ENCODE measurements at places on chromosomes 2 and 18. TPM values are rescaled to one million over a fixed set of nuclear protein-coding genes. Genes with fewer than 3 reads are reported as not detected.

GRCh38 chr18:37967261-37967660, 401.7 kb upstream of the CELF4 start:
- DNase-seq: no peak

DNA sequence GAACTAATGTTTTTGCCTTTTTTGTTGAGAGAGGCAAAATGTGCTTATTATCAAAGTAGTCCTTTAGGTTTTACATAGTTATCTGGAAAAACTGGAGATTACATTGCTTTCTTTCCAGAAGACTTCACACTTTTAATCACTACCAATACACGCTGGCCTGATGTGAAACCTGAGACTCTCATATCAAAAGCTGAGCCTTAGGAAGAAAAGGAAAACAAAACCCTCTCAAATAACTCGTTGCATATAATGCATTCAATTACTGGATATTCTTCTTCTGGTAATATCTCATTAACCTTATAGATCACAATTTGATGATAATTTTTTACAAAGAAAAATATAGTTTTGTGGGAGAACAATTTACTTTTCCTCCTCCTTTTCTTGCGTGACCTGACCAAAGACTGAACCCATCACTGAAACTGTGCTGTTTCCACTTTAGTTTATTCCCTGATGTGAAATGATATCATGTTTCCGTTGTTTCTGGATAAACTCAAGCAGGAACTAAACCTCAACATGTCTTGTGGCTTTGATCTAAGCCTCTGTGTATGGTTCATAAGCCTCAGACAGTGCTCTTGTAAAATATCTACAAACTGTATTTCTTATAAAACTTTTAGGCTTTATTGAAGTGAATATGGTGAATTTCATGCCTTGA, 332.4 kb downstream of the GULP1 start:
- no peak for DNase-seq

METTL4 gene
- polyA plus RNA-seq: 6.1 TPM

- DNase-seq: no peak
Measured at GRCh38 chr2:19669126-19669525, 232.7 kb downstream of the TTC32 start.

- DNase-seq: no peak
Measured at GRCh38 chr18:59685501-59685900, 11.7 kb downstream of the CCBE1 start.

DNA sequence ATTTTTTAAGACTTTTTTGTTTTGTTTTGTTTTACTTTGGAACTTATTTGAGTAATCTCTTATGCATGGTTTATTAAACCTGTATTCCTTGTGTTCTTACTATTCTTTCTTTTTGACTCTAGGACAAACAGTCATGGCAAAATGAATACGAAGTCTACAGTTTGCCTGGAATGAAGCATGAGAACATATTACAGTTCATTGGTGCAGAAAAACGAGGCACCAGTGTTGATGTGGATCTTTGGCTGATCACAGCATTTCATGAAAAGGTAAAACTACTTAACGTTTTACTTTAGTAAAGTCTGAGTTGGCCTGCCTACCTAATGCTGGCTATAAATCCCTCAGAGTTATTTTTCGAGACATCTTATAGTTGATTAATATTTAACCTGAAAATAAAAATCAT, 72.3 kb downstream of the ACVR2A start:
- DNase-seq: no peak

DNA sequence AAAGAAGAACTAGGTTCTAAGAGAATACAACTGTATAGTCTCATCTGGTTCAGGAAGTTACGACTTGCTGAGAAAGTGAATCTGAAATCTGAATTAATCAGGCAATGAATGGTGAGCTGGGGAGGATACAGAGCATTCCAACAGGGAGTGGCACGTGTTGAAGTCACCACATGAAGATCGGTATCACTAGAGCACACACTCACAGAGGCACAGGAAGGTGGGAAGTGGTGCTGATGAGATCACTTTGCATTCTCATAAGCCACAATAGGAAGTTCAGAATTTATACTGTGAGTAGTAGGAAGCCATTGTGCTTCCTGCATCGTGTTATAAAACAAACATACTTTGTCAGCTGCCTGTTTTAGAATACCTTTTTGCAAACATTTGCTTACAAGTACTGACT, 615.0 kb upstream of the DDX18 start:
- no peak for DNase-seq

- DNase-seq: no peak
Measured at GRCh38 chr2:143229952-143230351, 100.7 kb downstream of the ARHGAP15 start.

RGPD3 gene
- polyA plus RNA-seq: 0.12 TPM

- DNase-seq: no peak
Measured at GRCh38 chr2:16280081-16280480, 339.7 kb downstream of the MYCN start.

- DNase-seq: no peak
Measured at GRCh38 chr18:43034683-43035500, 80.6 kb downstream of the RIT2 start.

GRCh38 chr2:237280229-237280628, 133.7 kb downstream of the COL6A3 start:
- no peak for DNase-seq

NOL4 gene
- polyA plus RNA-seq: not detected

- DNase-seq: no peak
Measured at GRCh38 chr2:208062113-208062512, 36.8 kb upstream of the PLEKHM3 start.

DNA sequence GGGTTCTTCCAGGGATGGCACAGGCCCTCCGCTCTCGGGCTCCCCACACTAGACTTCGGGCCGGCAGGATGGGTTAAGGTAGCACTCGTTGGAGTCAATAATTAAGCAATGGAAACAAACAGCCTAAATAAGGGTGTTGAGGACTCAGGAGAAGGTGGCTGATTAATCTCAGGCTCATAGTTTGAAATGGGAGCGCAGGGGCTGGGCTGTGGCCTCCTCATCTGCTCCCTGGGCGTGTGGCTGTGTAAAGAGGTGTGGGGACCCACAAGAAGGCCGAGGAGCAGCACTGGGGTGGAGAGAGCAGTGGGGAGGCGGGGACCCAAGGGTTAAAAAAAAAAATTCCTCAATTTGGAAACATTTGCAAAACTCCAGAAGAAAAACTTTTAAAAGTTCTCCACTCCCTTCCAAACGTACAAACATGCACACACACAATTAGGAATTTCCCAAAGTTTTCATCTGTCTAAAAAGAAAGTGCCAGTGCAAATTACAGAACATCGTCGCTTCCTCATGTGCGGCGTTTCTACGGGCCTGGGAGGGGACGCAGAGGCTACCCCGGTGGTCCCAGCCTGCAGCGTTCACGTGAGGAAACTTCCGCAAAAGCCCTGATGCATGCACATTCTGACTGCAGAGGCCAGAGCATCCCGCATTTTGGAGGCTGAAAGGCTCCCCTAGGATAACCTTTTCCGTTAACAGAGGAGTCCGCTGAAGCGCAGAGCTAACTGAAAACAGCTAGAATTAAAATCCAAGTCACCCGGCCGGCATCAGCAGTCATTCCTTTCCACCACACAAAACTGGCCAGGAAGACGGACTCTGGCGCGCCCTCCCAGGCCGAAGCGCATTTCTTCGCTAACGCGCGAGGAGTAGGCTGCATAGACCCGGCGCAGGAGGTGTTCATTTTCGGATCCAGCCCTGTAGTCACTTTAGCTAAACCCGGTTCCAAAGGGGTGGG, 1.0 kb upstream of the TUBB6 start:
- no peak for DNase-seq

GRCh38 chr18:30465096-30465495, 577.4 kb downstream of the DSC3 start:
- no peak for DNase-seq

AQP4 gene
- polyA plus RNA-seq: not detected

DNA sequence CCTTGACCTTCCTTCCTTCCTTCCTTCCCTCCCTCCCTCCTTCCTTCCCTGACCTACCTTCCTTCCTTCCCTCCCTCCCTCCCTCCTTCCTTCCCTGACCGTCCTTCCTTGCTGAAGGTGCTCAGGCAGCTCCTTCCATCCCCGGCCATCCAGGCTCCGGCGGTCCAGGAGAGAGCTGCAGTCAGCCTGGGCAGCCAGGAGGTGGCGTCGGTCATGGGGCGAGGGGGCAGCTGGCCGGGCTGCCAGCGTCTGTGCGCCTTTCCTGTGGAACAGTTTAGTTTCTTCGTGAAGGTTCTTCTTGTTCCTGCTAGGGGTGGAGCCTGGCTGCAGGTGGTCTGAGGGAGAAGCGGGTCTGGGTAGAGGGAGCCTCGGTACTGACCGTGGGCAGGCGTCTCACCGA, 15.7 kb downstream of the GPR35 start:
- peak; percentile 73 for DNase-seq

DNA sequence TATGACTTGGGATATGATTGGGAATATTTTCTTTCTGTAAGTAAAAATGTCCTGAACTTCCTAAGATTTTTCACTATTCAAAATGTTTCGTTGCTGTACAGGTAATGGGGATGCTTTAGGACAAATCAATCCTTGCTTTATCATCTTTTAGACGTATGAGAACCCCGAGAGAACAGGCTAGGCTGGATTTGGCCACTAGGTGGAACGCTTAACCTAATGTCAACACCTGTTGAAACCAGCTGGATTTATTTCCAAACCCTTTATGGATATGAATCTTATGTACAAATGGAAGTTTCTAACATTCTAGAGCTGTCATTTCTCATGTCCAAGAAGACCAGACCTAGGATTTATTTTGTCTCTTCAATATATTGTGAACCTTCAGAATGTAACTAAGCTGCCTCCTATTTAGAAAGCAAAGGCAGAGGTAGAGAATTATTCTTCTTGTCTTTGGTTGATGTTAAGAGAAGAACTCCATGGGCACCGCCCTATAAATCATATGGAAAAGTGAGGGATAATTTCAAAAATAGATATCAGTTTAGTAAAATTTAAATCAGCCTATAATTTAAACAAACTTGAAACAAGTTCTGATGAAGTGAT, 96.7 kb downstream of the PMAIP1 start:
- DNase-seq: peak; percentile 33

DNA sequence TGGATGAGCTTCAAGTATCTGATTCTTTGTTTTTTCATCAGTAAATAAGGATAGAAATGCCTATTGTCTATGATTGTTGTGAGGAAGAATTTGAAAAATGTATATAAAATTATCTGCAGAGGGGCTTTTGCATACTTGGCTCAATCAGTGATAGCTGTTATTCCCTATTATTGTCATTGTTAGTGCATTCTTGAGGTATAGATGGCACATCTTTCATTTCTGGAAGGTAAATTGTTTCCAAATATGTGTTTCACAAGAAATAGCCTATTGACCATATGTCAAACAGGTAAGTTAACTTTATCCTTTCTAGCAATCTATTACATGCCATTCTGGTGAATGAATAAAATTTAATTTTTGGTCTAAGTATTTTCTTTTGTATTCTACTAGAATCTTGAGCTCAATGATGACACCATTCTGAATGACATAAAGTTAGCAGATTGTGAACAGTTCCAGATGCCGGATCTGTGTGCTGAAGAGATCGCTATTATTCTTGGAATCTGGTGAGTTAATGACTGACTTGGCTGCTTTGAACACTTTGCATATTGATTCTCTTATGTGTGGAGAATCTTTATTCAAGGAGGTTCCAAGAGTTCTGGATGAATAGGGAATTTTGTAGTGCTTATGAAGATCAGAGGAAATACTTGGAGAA, 44.2 kb downstream of the TTC27 start:
- no peak for DNase-seq
